Stimulated activated CD8-positive, alpha-beta memory T cell treated with anti-CD3 and anti-CD28 coated beads, Interleukin-7, amount 100 ng/mL, for 1 hour (primary cell): ENCODE measurements at places on chromosomes 5 and 9.

DNA sequence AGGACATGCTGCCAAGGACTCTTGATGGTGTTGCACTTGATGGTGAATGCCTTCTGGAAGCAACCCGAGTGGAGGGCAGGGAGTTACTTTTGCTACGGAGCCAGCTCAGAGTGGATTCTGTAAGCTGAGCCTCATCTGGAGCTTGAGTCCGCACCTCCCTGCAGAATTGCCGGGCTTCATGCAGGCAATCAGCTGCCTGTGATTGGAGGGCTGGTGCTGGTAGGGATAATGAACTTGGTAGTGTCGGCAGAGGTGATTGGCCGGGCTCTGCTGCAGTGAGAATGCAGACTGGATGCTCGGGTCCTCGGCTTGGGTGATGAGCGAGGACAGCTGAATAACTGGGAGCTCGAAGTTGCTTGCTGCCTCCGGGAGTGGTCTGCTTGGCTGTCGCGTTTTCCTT is 23.1 kb downstream of the SLC25A25 start:
- DNase-seq, result no peak

- DNase-seq, result no peak
Observed at GRCh38 chr5:81724571-81724970, 26.3 kb downstream of the SSBP2 start.

GRCh38 chr5:130402906-130403305 is 498.6 kb downstream of the CHSY3 start:
- no peak for DNase-seq

DNA sequence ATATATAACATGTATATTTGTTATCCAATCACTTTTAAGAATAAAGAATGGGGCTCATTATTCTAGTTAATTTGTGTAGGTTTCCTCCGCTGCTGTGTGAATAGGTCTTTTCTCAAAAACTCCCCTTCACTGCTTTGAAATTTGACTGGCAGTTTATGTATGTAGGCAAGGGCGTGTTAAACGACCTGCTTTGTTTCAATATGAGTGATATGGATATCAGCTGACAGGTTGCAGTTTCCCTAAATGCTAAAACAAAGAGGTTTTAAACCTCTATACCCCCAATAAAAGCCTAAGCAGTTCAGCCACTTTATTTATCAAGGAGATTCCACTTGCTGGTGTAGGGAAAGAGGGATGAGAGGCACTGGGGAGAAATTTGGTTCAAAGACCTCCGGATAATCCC is 159.6 kb downstream of the TMEM167A start:
- DNase-seq, result no peak

- DNase-seq, result no peak
Observed at GRCh38 chr5:96963267-96963666, 27.4 kb downstream of the LNPEP start.

DNA sequence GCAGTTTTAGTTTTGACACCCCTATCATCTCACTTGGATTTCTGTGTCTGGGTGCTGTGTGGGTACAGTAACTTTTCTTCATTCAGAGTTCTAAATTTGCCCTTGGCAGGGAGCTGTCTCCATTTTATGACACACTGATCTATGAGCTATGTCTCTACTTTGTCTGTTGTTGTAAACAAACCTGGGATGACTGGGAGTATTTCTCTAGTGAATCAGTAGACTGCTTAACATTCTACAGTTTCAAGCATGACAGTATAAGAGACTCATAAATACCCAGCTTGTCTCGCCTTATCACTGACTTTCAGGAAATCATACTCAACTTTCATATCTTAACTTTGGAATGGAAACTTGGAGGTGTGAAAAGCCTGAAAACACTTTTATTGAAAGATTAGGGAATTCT is 212.1 kb upstream of the NUDT12 start:
- no peak for DNase-seq

DNA sequence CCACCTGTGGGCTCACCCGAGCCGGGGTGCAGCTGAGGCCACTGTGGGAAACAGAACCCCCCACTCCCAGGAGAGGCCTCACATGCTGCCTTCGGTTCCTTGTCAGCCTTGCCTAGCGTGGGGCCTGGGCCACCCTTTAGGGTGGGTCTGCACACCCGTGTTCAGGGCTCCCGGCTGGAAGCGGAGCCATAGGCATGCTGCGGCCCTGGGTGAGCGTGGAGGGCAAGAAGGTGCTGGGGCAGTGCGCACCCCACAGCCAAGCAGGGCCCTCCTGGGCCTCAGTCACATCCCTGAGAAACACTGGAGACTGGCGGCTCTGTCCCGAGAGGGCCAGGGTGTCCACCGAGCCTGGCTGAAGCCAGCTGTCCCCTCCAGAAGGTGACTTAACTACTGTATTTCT is 41.9 kb downstream of the GOLM1 start:
- no peak for DNase-seq

DNA sequence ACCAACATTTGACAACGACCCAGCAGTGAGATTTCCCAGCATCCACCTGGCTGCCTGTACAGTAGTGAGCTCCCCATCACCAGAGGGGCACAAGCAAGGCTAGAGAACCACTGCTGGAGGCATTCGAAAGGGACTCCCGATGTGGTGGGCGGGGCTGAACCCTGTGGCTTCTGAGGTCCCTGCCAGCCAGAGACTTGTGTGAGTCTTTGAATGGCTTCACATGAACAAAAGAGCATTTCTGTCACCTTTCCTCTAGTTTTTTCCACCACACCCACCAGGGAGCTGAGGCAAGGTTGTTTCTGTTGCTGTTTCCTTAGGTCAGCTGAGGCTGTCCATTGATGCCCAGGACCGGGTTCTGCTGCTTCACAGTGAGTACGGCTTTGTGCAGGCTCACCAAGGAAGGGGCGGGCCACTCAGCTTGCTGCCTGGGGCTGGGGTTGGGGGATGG is 15.7 kb downstream of the RGS3 start:
- DNase-seq, result peak; percentile 8

- DNase-seq, result no peak
Observed at GRCh38 chr9:7238247-7238637, 480.5 kb downstream of the KDM4C start.

DNA sequence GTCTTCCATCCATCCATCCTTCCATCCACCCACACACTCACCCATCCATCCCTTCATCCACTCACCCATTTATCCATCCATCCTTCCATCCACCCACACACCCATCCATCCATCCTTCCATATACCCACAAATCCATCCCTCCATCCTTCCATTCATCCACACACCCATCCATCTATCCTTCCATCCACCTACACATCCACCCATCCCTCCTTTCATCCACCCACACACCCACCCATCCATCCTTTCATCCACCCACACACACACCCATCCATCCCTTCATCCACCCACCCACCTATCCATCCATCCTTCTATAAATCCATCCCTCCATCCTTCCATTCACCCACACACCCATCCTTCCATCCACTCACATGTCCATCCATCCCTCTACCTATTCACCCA is 23.6 kb downstream of the DRD1 start:
- DNase-seq, result no peak
